ENCODE measurements at places on chromosomes 16 and 17.
A peak's percentile ranks its signal among the peaks of the same experiment; 100 is the strongest.

- H3K4me3 ChIP-seq = no peak overlapping the region
- H3K27me3 ChIP-seq = peaks cover 24% of the 10 kb centered on the region
- DNase-seq = no peak
- no peak overlapping the region for H3K27ac ChIP-seq
- no peaks in the 10 kb centered on the region for H3K36me3 ChIP-seq
- no peaks in the 10 kb centered on the region for H3K4me1 ChIP-seq
Observed at GRCh38 chr17:42937712-42938596, 26.3 kb downstream of the AARSD1 start.

- H3K4me3 ChIP-seq = no peak overlapping the region
- no peaks in the 10 kb centered on the region for H3K4me1 ChIP-seq
- H3K27me3 ChIP-seq = no peaks in the 10 kb centered on the region
- H3K36me3 ChIP-seq = no peaks in the 10 kb centered on the region
Observed at GRCh38 chr16:88830258-88830657, 18.5 kb upstream of the APRT start.

DNA sequence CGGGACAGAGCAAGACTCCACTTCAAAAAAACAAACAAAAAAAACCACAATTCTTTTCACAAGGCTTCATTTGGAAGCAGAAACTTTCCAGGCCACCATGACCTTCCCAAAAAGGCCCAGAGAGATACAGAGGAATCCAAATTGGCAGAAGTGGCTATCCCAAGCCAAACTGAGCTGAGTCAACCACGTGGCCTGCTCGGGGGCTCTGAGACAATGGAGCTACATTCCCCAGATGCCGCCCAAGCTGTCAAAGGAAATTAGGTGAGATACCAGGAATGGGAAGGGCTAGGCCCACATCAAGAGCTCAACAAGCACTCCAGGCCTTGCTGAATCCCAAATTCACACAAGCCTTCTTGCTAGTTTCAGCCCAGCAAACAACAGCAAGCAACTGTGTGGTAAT is 5.7 kb upstream of the EXOSC6 start:
- H3K27ac ChIP-seq = no peak overlapping the region
- no peaks in the 10 kb centered on the region for H3K4me1 ChIP-seq
- H3K4me3 ChIP-seq = no peak overlapping the region
- peaks cover 14% of the 10 kb centered on the region for H3K36me3 ChIP-seq

GRCh38 chr16:89197633-89198416 is 2.5 kb downstream of the SLC22A31 start:
- no peak overlapping the region for H3K27ac ChIP-seq
- peaks cover 27% of the 10 kb centered on the region for H3K27me3 ChIP-seq
- no peaks in the 10 kb centered on the region for H3K36me3 ChIP-seq
- H3K4me1 ChIP-seq = no peaks in the 10 kb centered on the region
- no peak overlapping the region for H3K4me3 ChIP-seq

- no peaks in the 10 kb centered on the region for H3K4me1 ChIP-seq
- DNase-seq = no peak
- peaks cover 23% of the 10 kb centered on the region for H3K36me3 ChIP-seq
- no peak overlapping the region for H3K27ac ChIP-seq
Observed at GRCh38 chr16:67773099-67773498, 33.3 kb downstream of the RANBP10 start.

- no peak for DNase-seq
- no peak overlapping the region for H3K4me3 ChIP-seq
- peaks cover 37% of the 10 kb centered on the region for H3K27me3 ChIP-seq
- peaks cover 5% of the 10 kb centered on the region for H3K4me1 ChIP-seq
- H3K27ac ChIP-seq = no peak overlapping the region
Observed at GRCh38 chr17:44383363-44383762, 6.1 kb downstream of the ITGA2B start.

- no peak overlapping the region for H3K4me3 ChIP-seq
- H3K27ac ChIP-seq = no peak overlapping the region
- peaks cover 11% of the 10 kb centered on the region for H3K27me3 ChIP-seq
- no peak for DNase-seq
- peaks cover under 1% of the 10 kb centered on the region for H3K36me3 ChIP-seq
Observed at GRCh38 chr17:13827118-13827517, 225.4 kb upstream of the HS3ST3A1 start.

DNA sequence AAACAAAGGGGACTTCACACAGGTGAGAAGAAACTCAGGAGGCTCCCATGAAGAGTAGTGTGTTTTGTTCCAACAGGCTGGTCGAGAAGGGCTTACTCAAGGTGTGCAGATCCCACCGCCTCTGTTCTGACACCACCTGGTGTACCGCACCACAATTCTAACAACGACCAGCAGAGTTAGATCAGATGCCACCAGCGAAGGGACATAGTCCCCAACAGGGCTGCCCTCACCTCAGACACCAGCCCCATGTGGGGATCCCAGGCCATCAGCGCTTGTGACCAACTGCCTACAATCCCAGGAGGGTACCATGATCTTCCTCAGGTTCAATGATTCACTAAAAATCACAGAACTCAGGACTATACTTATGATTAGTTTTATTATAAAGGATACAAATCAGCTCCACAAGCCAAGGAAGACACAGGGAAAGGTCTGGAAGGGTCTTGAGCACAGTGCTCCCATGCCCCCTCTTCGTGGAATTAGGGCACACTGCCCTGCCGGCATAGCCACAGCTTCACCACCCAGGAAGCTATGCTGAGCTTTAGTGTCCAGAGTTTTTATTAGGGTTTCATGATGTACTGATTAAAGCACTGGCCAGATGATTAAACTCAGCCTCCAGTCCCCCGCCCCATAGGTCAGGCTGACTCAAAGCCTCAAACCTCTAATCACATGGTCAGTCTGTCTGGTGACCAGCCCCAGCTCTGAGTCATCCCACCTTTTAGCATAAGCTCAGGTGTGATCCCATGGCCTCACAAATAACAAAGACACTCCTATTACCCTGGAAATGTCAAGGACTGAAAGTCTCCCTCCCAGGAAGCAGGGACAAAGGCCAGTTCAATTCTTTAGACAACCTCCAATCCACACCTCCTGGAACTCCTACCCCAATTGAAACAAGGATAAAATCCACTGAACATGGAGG is 26.0 kb downstream of the TRIM25 start:
- H3K4me1 ChIP-seq = peaks cover 6% of the 10 kb centered on the region
- H3K36me3 ChIP-seq = peaks cover 30% of the 10 kb centered on the region
- no peaks in the 10 kb centered on the region for H3K27me3 ChIP-seq
- no peak for DNase-seq
- no peak overlapping the region for H3K4me3 ChIP-seq
- H3K27ac ChIP-seq = no peak overlapping the region

DNA sequence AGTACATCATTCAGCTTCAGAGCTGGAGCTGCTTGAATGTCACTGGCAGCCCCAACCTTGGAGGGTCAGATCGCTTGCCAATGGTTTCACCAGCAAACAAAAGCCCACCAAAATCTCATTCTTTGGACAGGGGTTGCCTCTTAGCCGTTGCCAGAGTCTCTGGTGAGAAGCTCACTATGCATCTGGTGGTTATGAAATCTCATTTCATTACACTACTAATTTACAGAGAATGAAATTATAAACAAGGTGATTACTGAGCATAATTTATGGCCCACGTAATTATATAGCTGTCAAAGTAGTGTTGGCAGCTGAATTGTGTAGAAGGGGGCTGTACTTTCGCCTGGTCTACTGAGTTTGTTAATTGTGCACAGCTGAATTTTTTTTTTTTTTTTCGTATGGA is 688.9 kb upstream of the KIF2B start:
- no peaks in the 10 kb centered on the region for H3K36me3 ChIP-seq
- H3K27ac ChIP-seq = no peak overlapping the region
- H3K27me3 ChIP-seq = no peaks in the 10 kb centered on the region
- no peak for DNase-seq
- H3K4me1 ChIP-seq = peaks cover 26% of the 10 kb centered on the region

DNA sequence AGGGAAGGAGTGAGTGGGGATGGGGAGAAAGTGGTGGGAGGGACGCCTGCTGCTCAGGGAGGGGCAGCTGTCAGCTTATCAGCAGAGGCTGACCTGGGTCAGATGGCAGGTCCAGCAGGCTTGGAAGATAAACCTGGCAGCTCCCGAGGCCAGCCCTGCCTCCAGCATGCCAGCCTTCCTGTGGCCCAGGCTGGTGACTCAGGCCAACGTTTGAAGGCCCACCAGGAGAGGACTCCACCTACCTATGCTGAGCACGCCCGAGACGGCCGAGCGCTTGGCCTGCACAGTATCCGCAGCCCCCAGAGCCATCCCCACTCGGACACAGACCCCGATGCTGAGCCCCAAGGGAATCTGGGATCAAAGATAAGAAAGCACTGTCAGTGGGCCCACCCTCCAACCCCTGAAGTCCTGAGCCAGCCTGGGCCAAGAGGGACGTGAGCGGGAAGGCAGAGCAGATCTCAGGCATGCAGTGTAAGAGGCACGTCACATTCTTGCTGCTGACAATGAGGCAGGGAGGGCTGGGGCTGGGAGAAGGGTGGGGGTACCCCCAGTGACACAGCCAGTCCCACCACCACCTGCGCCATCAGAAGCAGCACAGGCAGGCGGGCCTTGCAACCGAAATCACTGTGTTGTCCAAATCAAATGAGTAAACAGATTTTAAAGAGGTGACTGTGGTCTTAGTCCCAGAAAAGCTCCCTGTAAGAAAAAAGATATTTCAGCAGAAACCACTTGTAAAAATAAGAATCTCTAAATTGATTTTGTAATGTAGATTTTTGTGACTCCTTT is 12.4 kb downstream of the SLC47A2 start:
- H3K4me3 ChIP-seq = no peak overlapping the region
- no peak overlapping the region for H3K27ac ChIP-seq
- DNase-seq = no peak
- no peaks in the 10 kb centered on the region for H3K27me3 ChIP-seq

GRCh38 chr17:4998027-4998731 is 429 bp downstream of the KIF1C start:
- peaks cover 3% of the 10 kb centered on the region for H3K27me3 ChIP-seq
- no peak for DNase-seq
- peaks cover 10% of the 10 kb centered on the region for H3K4me1 ChIP-seq
- H3K4me3 ChIP-seq = peak overlapping the region; percentile 89

GRCh38 chr17:27810211-27810901 is 10.0 kb upstream of the NOS2 start:
- DNase-seq = no peak
- peak overlapping the region; percentile 72 for H3K27ac ChIP-seq
- H3K36me3 ChIP-seq = no peaks in the 10 kb centered on the region
- no peak overlapping the region for H3K4me3 ChIP-seq
- H3K4me1 ChIP-seq = peaks cover 6% of the 10 kb centered on the region

GRCh38 chr17:11986942-11987329 is 10.3 kb downstream of the ZNF18 start:
- H3K27ac ChIP-seq = no peak overlapping the region
- no peak overlapping the region for H3K4me3 ChIP-seq

DNA sequence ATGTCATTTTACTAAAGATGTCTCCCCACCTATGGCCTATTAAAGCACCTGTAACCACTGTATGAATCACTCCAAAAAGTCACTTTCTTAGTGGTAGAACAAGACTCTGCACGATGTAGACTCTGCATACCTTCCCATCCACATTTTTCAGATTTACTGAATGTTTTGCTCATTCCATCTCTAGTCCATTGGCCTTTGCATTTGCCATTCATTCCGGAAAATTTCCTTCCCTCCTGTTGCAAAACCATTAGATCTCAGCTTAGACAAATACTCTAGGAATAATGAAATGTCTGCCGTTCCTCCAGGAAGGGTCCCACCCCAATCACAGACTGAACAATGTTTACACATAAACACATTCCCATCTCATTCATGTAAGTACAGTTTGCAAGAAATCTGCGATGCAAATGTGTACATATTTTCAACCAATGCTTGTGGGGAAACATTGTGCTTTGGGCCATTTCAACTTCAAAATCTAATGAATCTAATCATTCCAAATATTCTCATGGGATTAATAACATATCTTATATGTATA is 146.3 kb upstream of the XYLT1 start:
- H3K4me1 ChIP-seq = no peaks in the 10 kb centered on the region
- H3K27me3 ChIP-seq = peaks cover 9% of the 10 kb centered on the region
- no peaks in the 10 kb centered on the region for H3K36me3 ChIP-seq
- no peak overlapping the region for H3K4me3 ChIP-seq
- H3K27ac ChIP-seq = no peak overlapping the region

- H3K4me3 ChIP-seq = no peak overlapping the region
- peaks cover 3% of the 10 kb centered on the region for H3K4me1 ChIP-seq
- DNase-seq = no peak
- no peaks in the 10 kb centered on the region for H3K36me3 ChIP-seq
- H3K27me3 ChIP-seq = no peaks in the 10 kb centered on the region
- no peak overlapping the region for H3K27ac ChIP-seq
Observed at GRCh38 chr16:81798311-81799137, 19.4 kb downstream of the PLCG2 start.

- H3K4me3 ChIP-seq = no peak overlapping the region
- H3K36me3 ChIP-seq = no peaks in the 10 kb centered on the region
- DNase-seq = no peak
Observed at GRCh38 chr17:68821860-68822696, 133.1 kb downstream of the ABCA8 start.

DNA sequence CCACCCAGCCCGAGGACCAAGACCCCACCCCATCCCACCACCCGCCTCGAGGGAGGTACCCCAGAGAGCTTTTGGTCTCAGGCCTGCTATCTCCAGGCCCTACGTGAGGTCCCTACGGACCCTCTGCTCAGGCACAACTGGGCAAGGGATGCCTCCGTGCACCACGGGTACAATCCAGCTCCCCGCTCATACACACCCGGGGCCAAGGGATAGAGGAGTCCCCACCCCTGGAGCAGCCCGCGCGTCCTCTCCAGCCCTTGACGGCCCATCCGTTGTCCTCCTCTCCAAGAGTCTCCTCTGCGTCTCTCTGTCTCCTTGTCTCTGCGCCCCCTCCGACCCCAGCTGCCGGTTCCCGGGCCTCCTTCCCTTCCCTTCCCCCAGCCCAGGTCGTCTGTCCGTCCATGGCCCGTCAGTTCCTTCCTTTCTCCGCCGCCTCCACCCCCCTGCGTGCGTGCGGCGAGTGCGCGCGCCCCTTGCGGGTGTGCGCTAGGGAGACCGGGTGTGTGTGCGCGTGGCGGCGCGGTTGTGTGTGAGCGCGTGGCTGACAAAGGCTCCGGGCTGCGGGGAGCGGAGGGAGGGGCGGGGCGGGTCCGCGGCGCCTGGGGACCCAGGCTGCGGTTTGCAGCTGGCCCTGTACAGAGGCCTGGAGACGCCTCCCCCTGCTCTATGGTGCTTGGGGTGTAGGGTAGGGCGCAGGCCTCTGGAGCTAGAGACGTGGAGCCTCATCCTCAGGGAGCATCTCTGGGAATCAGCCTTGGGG is 930 bp downstream of the SPNS2 start:
- peaks cover 56% of the 10 kb centered on the region for H3K27me3 ChIP-seq
- DNase-seq = no peak
- H3K27ac ChIP-seq = peak overlapping the region; percentile 58
- H3K4me1 ChIP-seq = peaks cover 12% of the 10 kb centered on the region
- H3K4me3 ChIP-seq = peak overlapping the region; percentile 91
- no peaks in the 10 kb centered on the region for H3K36me3 ChIP-seq

- peak overlapping the region; percentile 30 for H3K27ac ChIP-seq
- H3K4me3 ChIP-seq = no peak overlapping the region
- H3K27me3 ChIP-seq = peaks cover 72% of the 10 kb centered on the region
- peaks cover 5% of the 10 kb centered on the region for H3K36me3 ChIP-seq
- DNase-seq = no peak
Observed at GRCh38 chr17:37737971-37738370, 6.9 kb downstream of the HNF1B start.

All from type B pancreatic cell (in vitro differentiated cells).